ENCODE measurements at places on chromosomes 3 and 15.

DNA sequence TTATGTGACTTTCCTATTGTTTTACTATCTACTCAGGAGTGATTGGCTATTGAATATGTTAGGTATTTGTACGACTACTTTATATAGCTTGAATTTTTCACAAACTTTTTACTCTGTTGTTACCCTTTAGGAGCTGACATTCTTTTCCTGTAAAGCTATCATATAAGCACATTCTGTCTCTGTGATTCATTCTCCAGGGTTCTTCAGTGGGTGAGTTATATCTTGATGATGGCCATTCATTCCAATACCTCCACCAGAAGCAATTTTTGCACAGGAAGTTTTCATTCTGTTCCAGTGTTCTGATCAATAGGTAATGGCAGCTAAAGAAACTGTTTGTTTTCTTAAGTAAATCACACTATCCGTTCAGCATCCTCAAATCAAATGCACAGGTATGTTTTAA, 10.1 kb upstream of the CAPN3 start:
- DNase-seq, result no peak

GRCh38 chr3:25460751-25461150, 32.7 kb downstream of the RARB start:
- DNase-seq, result no peak

DNA sequence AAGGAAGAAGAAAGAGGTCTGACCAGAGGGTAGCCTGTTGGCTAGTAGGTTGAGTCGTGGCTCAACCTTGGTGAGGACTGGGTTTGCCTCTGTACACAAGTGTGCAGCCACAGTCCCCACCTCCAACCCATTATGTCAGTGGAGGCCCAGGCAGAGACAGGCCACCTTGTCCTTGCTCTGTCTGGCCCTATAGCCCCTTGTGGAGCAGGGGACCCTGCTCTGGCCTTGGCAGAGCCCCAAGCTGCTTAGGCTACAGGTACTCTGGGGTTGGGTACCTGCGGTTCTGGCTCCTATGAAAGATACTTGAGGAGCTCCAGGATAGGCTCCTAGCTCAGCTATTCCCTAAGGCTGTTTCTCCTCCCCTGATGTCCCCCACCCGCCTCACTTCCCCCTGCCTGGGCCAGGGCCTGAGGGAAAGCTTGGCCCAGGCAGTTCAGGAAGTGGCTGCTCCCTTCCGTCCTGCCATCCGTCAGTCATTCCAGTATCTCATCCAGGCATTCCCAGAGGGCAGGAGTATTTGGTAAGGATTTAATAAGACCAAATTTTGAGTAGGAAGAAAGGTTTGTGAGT, 44.0 kb downstream of the FGD5 start:
- DNase-seq, result no peak

DNA sequence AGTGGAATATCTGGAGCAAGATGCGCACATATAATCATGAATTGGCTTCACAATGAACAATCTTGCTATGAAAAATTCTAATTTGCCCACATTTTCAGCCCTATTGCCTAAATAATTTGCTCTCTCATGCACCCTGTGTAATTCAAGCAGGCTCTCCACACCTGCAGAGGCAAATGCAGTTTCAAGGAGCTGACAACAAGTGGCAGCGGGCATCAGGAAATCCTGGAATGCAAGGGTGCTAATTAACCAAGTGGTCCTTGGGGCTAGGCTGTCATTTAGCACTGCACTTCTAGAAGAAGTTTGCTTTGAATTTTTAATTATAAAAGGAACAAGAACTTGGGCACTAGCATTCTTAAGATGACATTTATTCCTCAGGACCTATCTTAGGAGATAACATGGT, 56.3 kb upstream of the ICE2 start:
- no peak for DNase-seq

GRCh38 chr3:42492508-42493080, 9.8 kb upstream of the VIPR1 start:
- DNase-seq, result no peak

- DNase-seq, result no peak
These were observed 173.0 kb upstream of the MITF start for GRCh38 chr3:69566275-69566674.

- no peak for DNase-seq
These were observed 1.0 kb upstream of the THUMPD3 start for GRCh38 chr3:9361691-9362388.

GRCh38 chr15:73879426-73879825, 6.1 kb downstream of the TBC1D21 start:
- no peak for DNase-seq

GRCh38 chr3:120172070-120172469, 77.8 kb upstream of the GSK3B start:
- no peak for DNase-seq

- no peak for DNase-seq
These were observed 24.2 kb downstream of the HDAC11 start for GRCh38 chr3:13504161-13504831.

GRCh38 chr15:62972814-62973213, 69.7 kb upstream of the TPM1 start:
- DNase-seq, result no peak

GRCh38 chr15:48859426-48859825, 18.5 kb upstream of the EID1 start:
- DNase-seq, result no peak

GRCh38 chr15:37375519-37375918, 275.2 kb upstream of the MEIS2 start:
- DNase-seq, result no peak

DNA sequence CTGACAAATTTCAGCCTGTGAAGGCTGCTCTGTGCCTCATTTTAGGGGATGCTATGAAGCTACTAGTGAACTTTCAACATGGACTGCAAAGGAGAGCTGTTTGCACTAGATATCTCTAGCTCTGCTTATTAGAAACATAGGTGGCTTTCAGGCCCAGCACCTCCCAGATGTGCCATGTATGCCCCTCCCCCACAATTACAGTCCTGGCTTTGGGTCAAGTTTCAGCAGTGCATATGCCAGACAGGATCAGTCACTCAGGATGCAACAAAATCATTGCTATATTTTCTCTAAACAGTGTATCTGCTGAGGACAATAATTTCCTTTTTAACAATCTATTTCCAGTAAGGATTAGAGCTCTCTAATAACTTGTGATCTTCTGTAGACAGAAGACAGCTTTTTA, 178.8 kb upstream of the STAC start:
- DNase-seq, result no peak

GRCh38 chr3:69901802-69902201, 97.7 kb upstream of the SAMMSON start:
- DNase-seq, result no peak

GRCh38 chr3:177905173-177906125, 630.8 kb upstream of the KCNMB2 start:
- no peak for DNase-seq

GRCh38 chr3:126003447-126004190, 34.6 kb downstream of the ROPN1B start:
- no peak for DNase-seq

GRCh38 chr15:81852411-81853149, 193.2 kb downstream of the MEX3B start:
- DNase-seq, result no peak

DNA sequence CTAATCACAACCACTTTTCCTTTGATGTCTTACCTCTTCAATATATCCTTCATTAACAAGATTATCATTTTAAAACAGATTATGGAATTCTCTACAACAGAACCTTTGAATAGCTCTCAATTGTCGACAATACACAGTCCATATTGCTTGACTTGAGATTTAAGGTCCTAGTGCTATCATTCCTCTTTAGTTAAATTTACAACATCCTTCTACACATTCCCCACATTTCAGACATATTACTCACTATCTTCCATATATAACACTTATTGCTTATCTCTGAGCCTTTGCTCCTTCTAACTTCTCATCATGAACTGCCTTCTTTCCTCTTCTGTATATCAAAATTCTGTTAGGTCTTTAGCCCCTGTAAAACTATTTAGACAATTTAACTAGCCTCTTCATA, 247.0 kb downstream of the STXBP5L start:
- DNase-seq, result no peak

GRCh38 chr15:48025118-48025517, 95.7 kb upstream of the SLC24A5 start:
- no peak for DNase-seq

- DNase-seq, result no peak
These were observed 16.3 kb downstream of the SNX33 start for GRCh38 chr15:75663931-75664421.

DNA sequence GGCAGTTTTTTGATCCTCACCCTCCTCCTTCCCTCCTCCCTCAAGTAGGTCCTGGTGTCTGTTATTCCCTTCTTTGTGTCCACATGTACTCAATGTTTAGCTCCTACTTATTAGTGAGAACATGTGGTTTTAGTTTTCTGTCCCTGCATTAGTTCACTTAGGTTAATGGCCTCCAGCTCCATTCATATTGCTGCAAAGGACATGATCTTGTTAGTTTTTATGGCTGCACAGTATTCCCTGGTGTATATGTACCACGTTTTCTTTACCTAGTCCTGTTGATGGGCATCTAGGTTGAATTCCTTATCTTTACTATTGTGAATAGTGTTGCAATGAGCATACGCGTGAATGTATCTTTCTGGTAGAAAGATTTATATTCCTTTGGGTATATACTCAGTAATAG, 61.7 kb upstream of the FGF7 start:
- no peak for DNase-seq

DNA sequence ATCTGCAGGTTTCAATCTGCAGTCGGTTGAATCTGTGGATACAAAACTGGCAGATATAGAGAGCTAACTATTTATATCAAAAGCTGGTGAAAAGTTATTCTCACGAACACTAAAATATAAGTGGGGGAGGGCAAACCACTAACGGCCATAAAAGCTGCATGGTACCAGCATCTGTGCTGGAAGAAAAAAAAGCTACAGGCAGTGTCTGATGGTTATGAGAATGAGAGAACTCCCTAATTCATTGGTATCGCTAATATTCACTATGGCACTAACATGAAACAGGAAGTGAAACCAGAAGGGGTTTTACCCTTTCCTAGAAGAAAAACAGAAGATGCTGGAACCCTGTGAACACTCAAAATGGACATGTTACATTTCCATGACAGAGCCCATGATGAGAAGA, 15.9 kb downstream of the CEP70 start:
- no peak for DNase-seq

- no peak for DNase-seq
These were observed 12.3 kb downstream of the HCLS1 start for GRCh38 chr3:121648219-121648958.

- no peak for DNase-seq
These were observed 108.9 kb upstream of the UBE2E1 start for GRCh38 chr3:23696842-23697241.

GRCh38 chr3:173618703-173619102, 221.2 kb downstream of the NLGN1 start:
- no peak for DNase-seq

- DNase-seq, result no peak
These were observed 151.9 kb upstream of the ARL6 start for GRCh38 chr3:97612632-97613031.

DNA sequence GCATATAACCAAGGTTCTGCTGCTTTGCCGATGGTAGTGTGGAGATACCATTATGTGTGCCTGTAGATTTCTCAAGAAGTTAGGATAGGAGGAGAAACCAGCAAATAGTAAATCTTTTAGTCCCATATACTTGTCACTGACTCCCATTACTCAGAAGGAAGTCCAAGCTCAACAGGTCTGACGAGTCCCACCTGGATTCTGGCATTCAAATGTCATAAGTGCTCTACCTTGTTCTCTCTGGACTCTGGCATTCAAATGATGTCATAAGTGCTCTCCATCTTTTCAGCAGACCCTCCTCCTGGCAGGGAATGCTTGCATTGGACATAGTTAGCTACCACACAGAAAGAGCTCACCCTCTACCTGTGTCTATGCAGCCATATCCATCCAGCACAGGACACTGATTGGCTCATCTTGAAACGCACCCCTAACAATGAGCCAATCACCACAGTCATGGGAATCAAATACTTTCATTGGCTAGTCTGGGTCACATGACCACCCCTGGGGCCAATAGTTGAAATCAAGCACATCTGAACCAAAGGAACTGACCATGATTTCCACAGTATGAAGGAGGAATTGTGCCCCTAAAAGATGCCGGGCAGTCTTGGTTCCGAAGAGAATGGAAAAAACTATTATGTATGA, 205.0 kb upstream of the ADAMTS9 start:
- no peak for DNase-seq

- DNase-seq, result no peak
These were observed 418.8 kb downstream of the EPHB1 start for GRCh38 chr3:135213822-135214221.

- DNase-seq, result no peak
These were observed 89.0 kb downstream of the GHSR start for GRCh38 chr3:172359231-172359630.

GRCh38 chr3:8632402-8633237, 12.0 kb downstream of the SSUH2 start:
- no peak for DNase-seq

GRCh38 chr15:39804026-39804425, 21.4 kb upstream of the FSIP1 start:
- no peak for DNase-seq

DNA sequence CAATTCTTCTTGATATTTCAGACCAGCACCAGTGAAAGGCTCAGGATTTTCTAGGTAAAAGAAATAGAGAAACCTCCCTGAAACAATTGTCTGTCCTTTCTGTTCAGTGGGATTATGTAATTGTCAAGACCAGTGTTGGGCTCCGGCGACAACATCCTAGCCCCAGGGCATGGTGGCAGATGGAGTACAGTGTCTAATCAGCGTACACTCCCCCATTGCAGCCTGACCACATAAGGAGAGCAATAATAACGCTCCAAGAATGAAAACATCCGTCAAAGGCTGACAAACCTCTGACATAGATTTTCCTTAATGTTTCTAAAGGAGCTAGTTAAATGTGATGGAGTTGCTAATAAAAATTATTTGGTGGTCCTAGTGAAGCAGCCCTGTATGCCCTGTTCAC, 144.6 kb downstream of the EBLN2 start:
- no peak for DNase-seq

Data from stimulated activated CD4-positive, alpha-beta T cell treated with anti-CD3 and anti-CD28 coated beads, Interleukin-2, amount 100 ng/mL, for 4 hours (primary cell).